Naive thymus-derived CD4-positive, alpha-beta T cell (primary cell): ENCODE measurements at places on chromosomes 4 and X.

GRCh38 chr4:183517781-183518180 is 12.9 kb downstream of the ING2 start:
- no peak for DNase-seq

DNA sequence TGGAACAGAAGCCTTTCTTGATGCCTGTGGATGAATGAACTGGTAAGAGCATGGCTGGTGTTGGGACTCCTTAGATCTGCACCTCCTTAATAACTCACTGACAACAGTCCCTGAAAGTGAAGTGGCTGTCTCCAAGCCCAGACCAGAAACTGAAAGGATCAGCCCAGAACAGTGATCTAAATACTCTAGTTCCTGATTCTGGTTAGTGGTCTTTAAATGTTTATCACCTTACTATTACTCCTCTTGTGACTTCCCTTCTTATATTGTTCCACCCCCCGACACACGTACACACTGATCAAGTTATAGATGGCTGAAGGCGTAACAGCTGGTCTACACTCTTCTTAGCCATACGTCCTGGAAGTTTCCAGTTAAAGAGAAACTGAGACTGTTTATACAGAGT is 33.8 kb upstream of the ARMCX2 start:
- no peak for DNase-seq

DNA sequence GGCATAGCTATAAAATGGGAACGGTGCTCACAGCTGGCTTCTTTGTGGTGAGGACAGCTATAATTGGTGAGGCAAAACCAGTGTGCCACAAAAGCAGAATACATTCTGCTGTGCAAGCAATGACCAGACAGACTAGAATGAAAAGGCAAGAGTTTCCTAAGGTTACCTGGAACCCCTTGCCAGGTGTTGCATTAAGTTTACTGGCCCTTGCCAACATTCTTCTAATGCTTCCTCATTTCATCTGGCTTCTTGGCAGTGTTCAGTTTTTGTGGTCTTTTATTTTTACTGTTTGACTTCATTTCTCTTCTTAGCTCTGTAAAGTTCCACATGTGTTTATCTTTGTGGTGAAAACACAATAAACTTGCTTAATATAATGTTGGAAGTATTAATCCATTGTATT is 131.4 kb downstream of the PTTG2 start:
- DNase-seq = no peak

DNA sequence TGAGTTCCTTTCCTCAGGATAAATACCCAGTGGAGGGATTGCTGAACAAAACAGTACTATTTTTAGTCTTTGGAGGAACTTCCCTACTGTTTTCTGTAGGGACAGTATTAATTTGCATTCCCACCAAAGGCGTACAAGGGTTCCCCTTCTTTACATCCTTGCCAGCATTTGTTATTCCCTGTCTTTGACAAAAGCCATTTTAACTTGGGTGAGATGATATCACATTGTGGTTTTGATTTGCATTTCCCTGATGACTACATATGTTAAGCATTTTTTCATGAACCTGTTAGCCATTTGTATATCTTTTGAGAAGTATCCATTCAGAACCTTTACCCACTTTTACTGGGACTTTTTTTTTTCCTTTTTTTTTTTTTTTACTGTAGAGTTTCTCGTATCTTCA is 126.2 kb upstream of the ANXA10 start:
- no peak for DNase-seq

- no peak for DNase-seq
Observed at GRCh38 chr4:26856906-26857277, 3.7 kb upstream of the STIM2 start.
